ENCODE measurements at places on chromosomes 2 and 18.

DNA sequence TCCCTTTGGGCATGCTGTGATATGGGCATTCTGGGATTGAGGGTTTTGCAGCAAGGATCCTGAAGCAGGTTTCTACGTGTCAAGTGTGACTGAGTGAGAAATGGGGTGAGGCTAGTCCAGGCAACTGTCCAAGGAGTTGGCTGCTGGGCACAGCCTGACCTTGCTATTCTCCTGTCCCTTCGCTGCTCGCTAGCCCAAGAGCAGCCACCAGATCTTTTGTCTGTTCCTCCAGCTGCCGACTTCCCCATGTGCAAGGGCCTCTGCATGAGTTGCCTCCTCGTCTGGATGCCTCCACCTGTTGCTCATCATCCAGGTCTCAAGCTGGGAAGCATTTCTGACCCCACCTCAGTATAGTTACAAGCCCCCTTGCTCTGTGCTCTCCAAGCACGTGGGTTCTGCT is 71.1 kb downstream of the DYSF start:
- DNase-seq, result no peak

DNA sequence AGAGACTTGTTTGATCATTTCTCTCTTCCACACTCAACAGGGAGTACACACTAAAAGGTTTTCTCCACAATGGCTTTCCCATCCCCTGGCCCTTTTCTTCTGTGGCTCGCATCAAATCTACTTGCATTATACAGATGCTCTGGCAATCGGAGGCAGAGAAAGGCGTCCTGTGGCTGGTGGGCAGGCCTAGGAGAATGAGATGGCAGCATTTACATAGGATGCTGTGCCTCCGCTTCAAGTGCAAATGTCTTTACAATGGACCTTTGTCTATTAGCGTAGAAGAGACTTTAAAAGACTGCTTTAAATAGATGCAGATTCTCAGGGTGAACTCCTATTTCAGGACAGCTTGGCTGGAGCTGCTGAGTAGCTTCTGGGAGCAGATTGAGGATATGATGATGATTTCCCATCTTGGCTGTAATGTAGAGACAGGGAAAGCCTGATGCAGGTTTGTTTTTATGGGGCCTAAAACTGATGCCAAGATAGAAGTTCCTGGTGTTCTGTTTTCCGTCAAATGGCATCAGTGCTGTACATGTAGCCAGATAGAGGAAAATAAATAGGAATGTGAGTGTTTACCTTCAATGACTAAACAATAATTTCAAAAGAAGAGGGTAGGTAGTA is 423.4 kb downstream of the RND3 start:
- DNase-seq, result no peak

GRCh38 chr2:42598656-42599055 is 30.2 kb downstream of the MTA3 start:
- DNase-seq, result no peak

GRCh38 chr2:55729136-55729685 is 35.6 kb upstream of the PNPT1 start:
- no peak for DNase-seq

DNA sequence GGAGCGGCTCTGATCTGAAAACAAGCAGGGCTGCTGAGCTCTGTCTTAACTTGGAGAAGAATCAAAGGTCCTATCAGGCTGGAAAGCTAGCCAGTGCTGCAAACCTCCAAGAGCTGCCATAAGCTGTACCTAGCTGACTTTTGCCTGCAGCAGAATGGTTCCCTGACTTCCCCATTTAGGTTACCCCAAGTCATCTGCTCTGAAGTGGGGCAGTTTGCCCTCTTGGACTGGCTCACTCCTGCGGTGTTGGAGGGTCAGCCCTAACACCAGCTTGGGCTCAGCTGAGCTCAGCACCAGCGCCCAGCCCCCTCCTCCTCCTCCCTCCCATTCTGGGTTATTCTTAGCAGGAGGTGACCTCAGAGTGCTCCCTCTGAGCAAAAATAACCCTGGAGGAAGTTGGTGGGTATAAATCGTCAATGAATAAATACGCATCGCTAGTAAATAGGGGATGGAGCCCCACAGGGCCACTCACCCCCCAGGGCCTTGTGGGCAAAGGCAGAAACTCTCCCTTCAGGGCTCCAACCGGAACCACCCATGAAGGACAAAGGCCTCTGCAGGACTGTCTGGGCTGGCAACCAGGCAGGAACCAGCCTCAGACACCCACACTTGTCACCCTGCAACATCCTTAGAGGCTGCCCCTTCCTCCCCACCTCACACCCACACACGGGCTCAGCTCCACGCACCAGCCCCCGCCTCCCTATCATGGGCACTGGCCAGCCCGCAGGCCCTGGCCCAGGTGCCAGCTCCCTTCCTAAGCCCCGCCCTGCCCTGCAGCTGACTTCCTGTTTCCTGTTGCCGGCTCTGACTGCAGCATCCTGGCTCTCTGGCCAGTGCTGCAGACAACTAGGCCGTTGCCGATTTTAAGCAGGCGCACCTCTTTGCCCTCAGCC is 46.9 kb downstream of the DNMT3A start:
- peak; percentile 87 for DNase-seq

- DNase-seq, result no peak
Observed at GRCh38 chr2:23291239-23291638, 93.7 kb upstream of the KLHL29 start.

GRCh38 chr2:235986361-235986760 is 181.8 kb downstream of the GBX2 start:
- DNase-seq, result no peak

DNA sequence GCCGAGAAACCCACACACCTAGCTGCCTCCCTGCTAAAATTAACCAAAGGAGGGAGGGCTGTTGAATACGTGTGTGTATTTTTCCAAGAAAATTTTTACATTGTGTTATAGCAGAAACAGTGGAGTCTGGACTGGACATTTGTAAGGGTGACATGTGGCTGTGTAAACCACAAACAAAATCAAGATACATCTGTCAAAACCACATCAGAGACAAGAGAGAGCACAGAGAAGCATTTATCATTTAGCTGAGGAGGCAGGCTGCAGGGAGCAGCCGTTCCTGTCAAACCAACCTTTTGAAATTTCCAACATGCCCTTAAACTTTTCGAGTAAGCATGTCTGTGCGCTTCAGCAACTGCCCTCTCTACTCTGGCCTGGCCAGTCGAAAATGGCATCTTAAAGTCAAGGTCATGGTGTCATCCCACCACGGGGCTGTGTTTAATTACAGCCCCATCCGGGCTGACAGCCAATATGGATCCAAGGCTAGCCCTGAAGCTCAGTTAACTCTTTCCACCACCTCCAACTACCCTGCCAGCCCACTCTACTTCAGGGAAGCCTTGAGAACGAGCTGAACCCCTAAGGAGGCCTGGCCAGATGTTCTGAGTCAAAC is 8.4 kb downstream of the BCL11A start:
- DNase-seq, result no peak

DNA sequence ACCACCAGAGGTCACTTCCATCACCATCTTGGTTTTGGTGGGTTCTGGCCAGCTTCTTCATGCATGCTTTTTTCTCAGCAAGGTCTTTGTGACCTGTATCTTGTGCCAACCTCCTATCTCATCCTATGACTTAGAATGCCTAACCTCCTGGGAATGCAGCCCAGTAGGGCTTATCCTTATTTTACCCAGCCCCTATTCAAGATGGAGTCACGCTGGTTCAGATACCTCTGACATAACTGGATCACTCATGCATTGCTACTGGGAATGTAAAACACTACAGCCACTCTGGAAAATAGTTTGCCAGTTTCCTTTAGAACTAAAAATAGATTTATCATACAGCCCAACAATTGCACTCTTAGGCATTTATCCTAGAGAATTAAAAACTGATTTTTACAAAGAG is 219.2 kb downstream of the IRS1 start:
- no peak for DNase-seq

DNA sequence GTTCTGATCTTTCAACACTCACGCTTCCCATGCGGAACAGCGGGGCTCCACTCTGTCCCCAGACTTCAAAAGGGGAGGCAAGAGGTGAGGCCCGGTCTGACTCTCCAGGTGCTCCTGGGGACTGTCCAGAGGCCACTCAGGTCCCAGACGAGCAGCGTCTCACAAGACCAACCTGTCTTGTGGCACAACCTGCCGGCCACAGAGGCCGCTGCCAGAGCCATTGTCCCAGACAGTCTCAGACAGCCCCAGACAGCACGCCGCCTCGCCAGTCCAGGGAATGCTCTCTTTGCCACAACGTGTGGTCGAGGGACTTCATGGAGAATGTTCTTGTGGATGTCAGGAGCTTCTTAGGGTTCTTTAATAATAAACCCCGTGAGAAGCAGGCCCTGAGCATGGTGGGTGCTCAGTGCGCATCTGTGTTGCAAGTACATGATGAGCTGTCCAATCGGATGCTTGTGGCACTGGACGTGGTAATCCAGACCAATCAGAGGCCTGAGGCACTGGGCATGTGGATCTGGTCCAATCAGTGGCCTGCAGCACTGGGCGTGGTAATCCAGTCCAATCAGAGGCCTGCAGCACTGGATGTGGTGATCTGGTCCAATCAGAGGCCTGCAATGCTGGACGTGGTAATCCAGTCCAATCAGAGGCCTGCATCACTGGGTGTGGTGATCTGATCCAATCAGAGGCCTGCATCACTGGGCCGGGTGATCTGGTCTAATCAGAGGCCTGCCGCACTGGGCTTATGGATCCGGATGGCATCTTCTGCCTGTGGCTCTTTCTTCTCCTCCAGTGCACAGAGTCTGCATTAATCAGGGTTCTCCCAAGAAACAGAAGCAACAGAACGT is 76.4 kb downstream of the TMEM18 start:
- no peak for DNase-seq

- DNase-seq, result no peak
Observed at GRCh38 chr18:49189772-49190171, 239.0 kb upstream of the SMAD7 start.

GRCh38 chr2:129439406-129440302 is 539.8 kb upstream of the RAB6C start:
- no peak for DNase-seq

- no peak for DNase-seq
Observed at GRCh38 chr18:35252466-35252865, 11.6 kb downstream of the ZNF397 start.

GRCh38 chr2:181780047-181780651 is 99.8 kb upstream of the NEUROD1 start:
- no peak for DNase-seq

- no peak for DNase-seq
Observed at GRCh38 chr2:241208058-241208457, 19.6 kb downstream of the ANO7 start.

GRCh38 chr18:49548229-49548636 is 13.6 kb upstream of the LIPG start:
- DNase-seq, result no peak

DNA sequence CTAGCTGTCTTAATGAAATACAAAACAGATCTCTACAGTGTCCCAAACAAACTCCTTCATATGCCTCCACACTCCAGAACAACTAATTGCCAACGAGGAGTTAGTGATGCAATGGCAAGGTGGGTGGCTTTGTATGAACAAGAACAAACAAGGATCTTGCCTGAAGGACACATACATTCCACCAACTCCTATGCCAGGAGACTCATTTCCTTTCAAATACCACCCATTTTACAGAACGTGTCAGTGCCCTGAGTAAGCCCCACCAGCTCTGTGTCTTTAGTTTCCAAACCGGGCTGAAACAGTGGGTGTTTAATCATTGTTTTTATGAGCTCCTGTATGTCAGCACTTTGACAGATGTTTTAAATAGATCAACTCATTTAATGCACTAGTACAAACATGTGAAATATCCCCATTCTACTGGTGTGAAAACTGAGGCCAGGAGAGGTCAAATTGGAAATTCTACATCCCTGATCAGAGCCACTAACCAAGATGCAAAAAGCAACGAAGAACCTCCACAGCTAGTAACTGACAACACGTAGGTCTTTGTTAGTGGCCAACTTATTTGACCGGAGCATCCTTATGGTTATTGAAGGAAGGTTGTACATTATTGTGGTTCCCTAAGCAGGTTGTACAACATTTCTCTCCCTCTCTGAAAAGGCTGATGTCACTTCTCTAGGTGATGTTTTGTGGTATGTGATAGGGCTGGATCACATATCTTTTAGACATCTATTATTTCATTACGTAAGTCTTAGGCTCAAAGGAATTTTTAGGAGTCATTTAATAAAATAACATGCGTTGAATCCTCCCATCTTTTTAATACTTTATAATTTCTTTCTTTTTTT is 534.9 kb upstream of the TNP1 start:
- no peak for DNase-seq

Data from kidney capillary endothelial cell (primary cell).